ENCODE measurements at places on chromosomes 2 and 18.

DNA sequence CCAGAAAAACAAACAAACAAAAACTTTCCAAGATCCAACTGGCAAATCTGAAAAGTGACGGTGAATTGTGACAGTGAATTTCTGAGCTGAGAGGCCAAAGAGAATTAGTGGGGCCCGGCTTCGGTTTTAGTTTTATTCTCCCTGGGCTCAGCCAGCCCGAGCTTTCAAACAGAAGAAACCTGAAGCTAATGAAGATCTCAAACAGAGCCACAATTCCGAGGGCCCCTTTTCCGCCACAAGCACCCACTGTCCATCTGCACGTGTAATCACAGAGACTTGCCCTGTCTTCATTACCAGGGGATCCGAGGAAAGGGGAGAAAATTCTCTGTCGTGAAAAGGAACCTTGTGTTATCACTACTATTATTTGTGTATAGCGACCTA, 4.2 kb upstream of the ONECUT2 start:
- DNase-seq = no peak

DNA sequence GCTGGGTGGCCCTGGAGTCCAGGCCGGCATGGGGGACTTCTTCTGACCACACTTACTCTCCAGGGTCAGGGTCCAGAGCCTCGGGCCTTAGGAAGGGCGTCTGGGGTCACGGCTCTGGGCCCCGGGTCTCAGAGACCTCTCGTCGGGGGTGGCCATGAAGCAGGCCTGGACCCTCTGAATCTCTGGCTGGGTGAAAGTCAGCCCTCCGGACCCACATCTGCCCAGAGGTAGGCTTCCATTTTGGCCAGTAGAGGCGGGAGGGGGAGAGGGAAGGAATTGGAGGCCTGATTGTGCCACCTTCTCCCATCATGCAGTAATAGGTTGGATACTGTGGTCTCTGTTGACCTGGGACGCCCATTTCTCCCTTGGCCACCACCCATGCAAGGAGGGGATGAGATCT, 125.3 kb upstream of the GPC1 start:
- DNase-seq = no peak

- no peak for DNase-seq
These were observed 183.8 kb downstream of the DYM start for GRCh38 chr18:49276680-49277079.

DNA sequence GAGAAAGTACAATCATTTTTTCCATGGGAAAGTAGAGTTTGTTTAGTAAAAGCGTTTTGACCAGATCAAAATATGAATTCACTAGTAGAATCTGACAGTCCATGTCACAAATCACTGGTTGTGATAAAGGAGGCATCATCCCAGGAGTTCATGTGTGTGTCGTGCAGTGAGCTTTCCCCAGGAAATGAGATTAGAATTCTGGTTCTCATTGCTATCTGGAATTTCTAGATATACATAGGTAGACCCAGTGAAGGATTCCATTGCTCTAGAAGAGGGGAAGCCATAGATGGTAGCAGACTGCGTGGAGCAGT, 206.6 kb downstream of the NCK2 start:
- DNase-seq = no peak

- DNase-seq = no peak
These were observed 492.0 kb downstream of the TNS1 start for GRCh38 chr2:217510771-217511291.

DNA sequence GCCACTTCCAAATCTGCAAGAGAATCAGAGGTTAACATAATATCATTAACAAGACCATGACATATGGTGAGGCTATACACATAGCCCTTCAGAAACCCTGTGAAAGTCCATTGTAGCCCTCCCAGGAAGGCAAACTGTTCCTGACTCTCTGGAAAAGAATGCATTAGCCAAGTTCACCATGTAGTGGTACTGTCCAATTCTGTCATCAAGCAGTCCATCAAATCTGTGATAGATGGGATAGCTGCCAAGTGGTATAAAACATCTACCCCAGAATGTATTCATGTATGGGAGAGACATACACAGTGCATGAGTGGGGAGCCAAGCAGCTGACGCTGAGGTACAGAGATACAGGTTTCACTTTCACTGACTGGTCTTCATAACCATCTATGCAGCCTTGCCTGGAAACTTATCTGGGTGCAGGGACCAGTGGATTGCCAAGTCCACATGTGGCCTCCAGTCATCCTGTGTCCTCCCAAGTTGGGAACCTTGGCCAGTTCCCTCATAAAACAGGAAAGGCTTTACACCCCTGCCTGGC, 281.1 kb downstream of the MBD2 start:
- DNase-seq = no peak

- no peak for DNase-seq
These were observed 1341.3 kb upstream of the LRRTM1 start for GRCh38 chr2:81645745-81646301.

DNA sequence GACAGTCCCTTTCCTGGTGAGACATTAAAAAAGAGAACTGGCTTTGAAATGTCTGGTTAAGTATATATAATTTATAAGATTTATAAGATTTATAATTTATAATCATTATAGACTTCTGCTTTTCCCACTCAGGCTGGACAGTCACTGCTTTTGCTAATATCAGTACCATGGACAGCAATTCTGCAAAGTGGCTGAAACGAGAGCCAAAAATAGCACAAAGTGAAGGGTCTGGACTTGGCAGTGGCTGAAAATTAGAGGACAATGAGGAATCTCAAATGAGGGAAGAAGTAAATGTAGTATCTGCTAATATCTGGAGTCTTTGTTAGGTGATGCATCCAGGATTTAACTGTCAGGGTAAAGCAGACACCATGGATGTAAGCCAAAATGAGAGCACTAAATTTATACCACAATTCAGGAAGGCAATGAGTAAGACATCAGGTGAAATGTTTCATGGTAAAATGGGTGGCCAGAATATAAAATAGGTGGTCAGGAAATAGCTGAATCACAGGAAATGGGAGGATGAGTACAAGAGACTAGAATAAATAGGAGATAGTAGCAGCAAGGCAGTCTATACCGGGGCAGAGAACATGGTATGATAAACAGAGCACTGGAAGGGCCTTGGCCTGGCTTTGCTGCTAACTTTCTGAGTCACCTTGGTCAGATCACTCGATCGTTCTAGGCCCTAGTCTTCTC, 39.6 kb upstream of the BOD1L2 start:
- DNase-seq = no peak

DNA sequence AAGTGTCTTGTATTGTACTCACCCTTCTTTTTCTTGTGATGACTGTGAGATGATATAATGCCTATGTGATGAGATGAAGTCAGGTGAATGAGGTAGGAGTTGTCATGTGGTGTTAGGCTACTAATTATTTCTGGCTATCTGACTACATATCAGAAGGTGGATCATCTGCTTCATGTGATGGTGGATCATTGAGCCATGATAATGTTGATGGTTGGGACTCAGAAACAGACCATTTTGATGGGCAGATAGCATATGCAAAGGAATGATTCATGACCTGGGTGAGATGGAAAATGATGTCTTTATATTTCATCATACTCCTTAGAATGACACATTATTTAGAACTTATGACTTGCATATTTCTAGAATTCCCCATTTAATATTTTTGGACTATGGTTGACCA, 19.5 kb downstream of the ANKRD30B start:
- DNase-seq = no peak

DNA sequence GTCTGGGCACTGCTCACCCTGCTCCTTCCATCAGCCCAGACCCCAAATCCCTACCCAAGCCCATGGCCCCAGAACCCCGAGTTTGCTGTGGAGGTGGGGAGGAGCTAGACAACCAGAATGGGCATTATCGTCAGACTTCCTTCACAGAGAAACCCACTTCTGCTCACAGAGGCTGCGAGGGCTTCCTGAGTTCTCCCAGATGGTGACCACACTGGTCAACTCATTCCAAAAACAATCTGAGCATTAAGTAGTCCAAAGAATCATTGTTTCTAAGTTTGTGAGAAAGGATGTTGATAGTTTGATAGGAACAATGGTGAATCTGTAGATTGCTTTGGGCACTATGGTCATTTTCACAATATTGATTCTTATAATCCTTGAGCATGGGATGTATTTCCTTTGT, 60.2 kb downstream of the LRRC30 start:
- no peak for DNase-seq

DNA sequence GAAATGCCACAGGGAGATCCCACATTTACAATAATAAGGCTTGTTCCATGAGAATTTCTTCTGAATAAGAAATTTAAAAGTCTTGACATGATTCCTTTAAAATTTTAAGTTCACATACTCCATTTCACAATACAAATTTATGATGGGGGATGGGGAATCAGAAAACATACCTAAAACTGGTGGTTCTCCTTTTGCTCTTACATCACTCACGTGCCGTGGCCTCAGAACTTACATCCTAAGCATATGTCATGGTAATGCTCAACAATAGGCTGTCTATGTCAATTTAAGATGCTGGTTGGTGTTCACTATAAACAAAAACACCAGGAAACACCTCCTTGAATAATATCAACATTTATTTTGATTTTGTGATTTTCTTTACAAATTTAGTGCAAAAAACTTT, 12.8 kb downstream of the UPP2 start:
- DNase-seq = no peak

DNA sequence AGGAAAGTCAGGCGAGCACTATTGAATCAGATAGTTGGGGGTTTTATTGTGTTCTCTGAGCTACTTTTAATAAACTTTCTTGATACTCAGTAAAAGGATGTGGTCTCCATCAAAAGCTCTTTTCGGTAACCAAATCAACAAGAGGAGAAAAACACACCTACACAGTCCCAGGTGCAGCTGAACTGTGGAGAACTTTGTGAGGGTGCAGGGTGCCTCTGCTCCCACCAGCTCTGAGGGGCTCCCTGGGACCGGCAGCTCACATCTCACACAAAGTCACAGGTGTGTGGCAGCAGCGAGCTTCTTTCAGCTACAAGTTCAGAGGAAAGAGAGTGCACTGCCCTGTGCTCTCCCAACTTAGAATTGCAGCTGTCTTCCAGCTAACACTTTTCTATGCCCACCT, 650.4 kb downstream of the RNF144A start:
- DNase-seq = peak; percentile 22

GRCh38 chr2:110788976-110789375, 56.6 kb downstream of the ACOXL start:
- no peak for DNase-seq

GRCh38 chr2:201182650-201183364, at the start of gene CASP10:
Gene CASP10, plus strand, starts transcription at chr2:201183141. Its CDS starts 2,637 bp downstream, at chr2:201185778.
- DNase-seq = no peak

- no peak for DNase-seq
These were observed 8.0 kb upstream of the MBP start for GRCh38 chr18:77140439-77141109.

GRCh38 chr18:59661891-59662701, 35.1 kb downstream of the CCBE1 start:
- no peak for DNase-seq

GRCh38 chr2:171167352-171167997, 6.8 kb upstream of the TLK1 start:
- no peak for DNase-seq

DNA sequence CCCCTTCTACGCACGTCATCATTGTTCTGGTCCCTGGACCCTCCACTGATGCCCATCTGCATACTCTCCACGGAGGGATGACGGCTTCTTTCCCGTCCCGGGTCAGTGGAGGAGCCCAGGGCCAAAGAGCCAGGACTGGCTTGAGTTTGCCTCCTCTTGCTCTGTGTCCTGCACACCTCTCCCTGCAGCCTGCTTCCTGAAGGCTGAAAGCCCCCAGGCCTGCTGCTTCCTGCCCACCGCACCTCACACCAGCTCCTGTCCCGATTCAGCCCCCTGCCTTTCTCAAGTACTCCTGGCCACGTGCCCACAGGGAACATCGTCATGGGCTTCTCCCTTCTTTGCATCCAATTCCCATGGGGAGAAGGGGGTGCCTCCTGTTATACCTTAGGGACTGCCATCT, 7.1 kb downstream of the ADCY3 start:
- no peak for DNase-seq

GRCh38 chr2:99643787-99644418, 154.1 kb upstream of the REV1 start:
- no peak for DNase-seq

DNA sequence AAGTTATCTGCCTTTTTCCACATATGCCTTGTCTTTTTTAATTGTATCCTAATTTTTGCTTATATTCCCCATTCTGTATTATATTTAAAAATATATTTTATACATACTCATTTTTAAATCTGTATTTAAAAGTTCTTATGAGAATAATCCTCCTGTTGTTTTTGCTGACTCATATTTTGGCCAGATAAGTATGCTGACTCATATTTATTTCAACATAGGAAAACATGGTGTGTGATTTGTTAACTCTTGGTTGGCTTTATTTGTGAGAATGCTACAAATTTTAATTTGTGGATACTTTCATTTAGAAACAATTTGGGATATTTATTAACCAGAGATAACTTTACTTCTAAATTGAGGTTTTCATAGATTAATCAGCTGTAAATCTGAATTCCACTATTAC, 587.7 kb downstream of the CPS1 start:
- DNase-seq = no peak

- no peak for DNase-seq
These were observed 5.0 kb downstream of the VAMP5 start for GRCh38 chr2:85589181-85589580.

DNA sequence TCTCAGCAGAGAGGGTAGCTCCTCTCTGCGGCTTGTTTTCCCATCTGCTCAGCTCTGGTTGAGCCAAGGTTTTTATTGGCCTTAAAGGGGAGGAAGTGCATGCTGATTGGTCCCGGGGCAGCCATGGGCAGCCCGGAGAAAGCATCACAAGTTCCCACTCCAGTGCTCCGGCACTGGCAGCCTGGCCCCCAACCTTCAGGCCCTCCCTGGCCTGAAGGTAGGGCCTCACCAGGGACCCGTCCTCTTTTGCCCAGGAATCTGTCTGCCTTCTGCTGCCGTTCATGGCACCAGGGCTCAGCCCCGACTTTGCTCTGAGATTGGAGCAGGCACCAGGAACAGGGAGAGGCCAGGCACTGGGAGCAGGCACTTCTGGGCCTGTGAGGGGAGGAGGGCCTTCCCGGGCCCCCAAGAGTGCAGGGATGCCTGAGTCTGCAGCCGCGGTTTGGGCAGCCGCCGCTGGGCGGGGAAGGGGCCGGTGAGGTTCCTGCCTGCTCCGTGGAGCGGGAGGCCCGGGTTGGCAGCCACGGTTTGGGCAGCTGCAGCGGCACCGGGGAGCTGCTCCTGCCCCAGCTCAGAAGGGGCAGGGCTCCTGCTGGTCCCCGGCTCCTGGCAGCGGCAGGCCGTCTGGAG, 17.5 kb upstream of the ILKAP start:
- DNase-seq = no peak

All from stimulated activated CD8-positive, alpha-beta memory T cell treated with anti-CD3 and anti-CD28 coated beads, Interleukin-15, amount 100 ng/mL, for 24 hours (primary cell).